Activated CD8-positive, alpha-beta memory T cell treated with anti-CD3 and anti-CD28 coated beads for 4 hours (primary cell): ENCODE measurements at places on chromosomes 12 and 14.

DNA sequence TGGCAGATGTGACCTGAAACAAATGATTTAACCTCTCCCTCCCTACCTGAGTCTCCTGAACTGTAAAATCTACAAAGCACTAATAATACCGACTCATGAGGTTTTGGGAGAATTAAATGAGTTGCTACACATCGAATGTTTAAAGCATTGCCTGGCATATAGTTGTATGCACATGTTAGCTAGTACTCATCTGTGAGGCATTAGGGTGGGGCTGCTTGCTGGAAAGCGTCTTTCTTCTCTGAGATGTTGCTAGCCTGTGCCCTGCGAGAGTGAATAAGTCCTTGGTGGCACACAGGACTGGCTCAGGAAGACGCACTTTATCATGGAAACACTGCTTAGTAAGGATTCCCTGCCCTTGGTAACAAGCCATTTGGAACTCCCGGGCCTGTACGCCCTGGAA lies 6.1 kb downstream of the RAPGEF3 start:
- no peak for DNase-seq

- DNase-seq = no peak
These were observed 43.0 kb downstream of the PDE3A start for GRCh38 chr12:20411345-20411744.

- DNase-seq = no peak
These were observed 45.8 kb downstream of the NEUROD4 start for GRCh38 chr12:55065535-55065934.

- DNase-seq = no peak
These were observed 15.4 kb upstream of the YY1 start for GRCh38 chr14:100223332-100224201.

DNA sequence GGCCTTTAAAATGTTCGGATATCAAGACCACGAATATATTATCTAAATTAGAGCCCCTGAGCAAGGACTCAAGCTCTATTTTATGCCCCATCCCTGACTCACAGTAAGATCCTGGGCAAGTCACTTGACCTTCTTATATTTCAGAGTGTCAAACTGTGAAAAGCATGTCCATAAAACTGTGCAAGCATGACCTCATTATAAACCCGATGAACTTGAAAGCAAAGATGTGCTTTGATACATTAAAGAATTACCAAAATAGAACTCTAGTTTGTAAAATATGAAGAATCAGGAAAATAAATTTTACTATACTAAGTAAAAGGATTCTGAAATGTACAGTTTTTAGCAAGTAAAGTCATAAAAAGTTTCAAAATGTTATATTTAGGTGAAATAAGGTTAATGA lies 2.9 kb upstream of the CALM1 start:
- DNase-seq = no peak

GRCh38 chr12:111728795-111729194 lies 37.9 kb upstream of the ALDH2 start:
- DNase-seq = no peak

DNA sequence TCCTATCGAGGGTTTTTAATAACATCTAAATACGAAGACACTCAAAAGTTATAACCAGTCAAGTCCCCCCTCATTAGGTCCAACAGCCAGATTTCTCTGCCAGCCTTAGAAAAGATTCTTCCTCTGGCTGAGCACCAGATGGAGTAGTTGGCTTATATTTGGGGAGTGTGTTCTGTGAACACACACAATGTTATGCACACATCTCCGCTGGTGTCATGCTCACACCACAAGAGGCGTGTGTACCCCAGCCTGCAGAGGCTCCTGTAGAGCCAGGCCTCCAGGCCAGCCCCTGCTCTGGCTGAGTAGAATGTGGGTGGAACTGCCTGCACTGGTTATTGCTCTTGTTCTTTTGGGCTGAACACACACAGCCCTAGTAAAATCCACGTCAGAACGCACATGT lies 64.0 kb downstream of the PIWIL1 start:
- no peak for DNase-seq

DNA sequence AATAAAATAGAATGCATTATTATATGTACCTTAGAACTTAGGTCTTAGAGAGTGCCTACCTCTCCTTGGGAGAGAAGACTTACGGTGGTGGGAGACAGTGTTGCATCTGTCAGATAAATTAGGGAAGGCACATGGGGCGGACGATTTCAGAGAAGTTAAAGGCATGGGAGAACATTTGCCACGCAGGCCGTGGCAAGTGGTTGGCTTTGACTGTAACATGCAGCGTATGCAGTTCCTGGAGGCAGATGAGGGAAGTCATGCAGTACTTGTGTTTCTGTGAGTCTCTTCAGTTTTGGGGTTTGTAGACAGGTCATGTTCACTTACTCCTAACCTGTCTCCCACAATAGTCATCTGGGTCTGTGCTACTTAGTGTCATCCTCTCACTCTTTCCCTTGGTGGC lies 43.6 kb downstream of the ETV6 start:
- no peak for DNase-seq

DNA sequence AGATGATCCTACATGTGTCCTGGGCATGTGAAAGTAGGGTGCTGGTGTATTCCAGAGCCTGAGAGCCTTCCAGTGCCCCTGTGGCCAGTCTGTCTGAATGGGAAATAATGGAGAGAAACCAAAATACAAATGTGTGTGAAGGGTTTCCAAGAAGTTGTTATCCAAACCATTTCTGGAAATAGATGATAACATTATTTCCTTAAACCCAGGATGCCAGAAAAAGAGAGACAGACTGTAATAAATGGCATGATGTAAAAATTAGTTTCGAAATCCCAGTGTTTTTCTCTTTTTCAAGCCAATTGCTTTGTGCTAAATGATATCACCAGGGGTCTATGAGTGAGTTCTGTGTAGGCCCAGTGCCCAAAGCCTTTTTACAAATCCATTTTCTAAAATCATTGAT lies 175.3 kb downstream of the PHLDA1 start:
- DNase-seq = no peak

- DNase-seq = no peak
These were observed 94.9 kb downstream of the CHGA start for GRCh38 chr14:93017898-93018297.

DNA sequence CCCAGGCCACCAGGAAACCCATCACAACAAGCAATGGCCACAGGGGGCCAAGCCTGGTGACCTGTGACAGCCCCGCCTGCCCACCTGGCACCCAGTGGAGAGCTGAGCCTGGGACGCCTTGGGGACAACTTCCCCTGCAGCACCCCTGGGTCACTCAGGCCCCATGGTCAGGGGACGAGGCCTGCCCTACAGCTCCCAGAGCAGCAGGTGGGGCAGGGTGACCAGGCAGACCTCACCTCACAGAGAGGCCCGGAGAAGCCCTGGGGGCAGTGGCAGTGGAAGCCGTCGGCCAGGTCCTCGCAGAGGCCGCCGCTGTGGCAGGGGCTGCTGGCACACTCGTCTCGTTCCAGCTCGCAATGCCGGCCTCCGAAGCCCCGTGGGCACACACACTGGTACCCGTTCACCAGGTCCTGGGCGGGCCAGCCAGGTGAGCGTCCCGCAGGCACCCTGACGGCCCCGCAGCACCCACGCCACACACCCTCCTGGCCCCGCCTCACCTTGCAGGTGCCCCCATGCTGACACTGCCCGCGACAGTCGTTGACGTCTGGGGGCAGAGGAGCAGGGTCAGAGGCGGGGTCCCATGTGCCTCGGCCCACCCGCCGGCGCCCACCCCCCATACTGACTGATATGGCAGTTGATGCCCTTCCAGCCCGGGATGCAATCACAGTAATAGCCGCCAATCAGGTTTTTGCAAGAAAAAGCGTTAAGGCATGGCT lies 18.1 kb downstream of the JAG2 start:
- DNase-seq = no peak

- no peak for DNase-seq
These were observed 1073.6 kb downstream of the BCL11B start for GRCh38 chr14:98198385-98198784.

DNA sequence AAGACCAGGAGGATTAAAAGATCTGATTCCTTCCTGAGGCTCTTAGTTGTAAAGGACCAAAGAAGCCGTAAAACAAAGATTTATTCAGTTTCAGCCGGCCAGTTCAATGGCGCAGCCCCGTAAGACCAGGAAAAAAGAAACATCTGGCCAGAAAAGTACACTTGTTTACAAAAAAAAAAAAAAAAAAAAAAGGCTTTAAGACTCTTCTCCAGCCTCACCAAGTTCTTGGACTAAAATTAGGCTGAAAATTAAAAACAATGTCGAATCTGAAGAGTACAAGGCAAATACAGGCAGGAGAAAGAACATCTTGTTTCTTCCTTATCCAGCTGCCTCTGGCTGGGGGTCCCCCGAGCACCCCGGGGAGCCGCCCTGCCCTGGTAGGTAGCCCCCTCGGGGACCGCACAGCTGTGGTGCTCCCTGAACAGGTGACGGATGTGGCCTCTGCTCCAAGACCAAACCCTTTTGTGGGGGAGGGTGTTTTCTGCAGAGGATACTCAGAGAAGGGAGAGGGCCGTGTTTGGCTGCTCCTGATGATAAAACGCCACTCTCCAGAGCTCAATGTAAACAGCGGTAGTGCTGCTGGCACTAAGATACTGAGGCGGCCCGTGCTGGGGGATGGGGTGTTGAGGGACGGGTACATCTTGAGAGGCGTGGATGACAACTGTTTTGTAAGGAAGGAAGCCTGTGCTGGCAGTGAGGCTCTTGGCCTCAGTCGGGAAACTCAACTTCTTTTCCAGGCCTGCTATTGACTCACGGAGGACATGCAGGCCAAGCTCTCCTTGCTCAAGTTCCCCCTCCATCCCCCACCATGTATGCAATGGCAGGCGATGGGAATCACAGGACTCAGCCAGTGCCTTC lies 201.0 kb upstream of the DIO3 start:
- no peak for DNase-seq

- DNase-seq = no peak
These were observed 4.0 kb downstream of the TRIP11 start for GRCh38 chr14:92035890-92036289.

- DNase-seq = no peak
These were observed 95.4 kb downstream of the HELB start for GRCh38 chr12:66397574-66398290.

DNA sequence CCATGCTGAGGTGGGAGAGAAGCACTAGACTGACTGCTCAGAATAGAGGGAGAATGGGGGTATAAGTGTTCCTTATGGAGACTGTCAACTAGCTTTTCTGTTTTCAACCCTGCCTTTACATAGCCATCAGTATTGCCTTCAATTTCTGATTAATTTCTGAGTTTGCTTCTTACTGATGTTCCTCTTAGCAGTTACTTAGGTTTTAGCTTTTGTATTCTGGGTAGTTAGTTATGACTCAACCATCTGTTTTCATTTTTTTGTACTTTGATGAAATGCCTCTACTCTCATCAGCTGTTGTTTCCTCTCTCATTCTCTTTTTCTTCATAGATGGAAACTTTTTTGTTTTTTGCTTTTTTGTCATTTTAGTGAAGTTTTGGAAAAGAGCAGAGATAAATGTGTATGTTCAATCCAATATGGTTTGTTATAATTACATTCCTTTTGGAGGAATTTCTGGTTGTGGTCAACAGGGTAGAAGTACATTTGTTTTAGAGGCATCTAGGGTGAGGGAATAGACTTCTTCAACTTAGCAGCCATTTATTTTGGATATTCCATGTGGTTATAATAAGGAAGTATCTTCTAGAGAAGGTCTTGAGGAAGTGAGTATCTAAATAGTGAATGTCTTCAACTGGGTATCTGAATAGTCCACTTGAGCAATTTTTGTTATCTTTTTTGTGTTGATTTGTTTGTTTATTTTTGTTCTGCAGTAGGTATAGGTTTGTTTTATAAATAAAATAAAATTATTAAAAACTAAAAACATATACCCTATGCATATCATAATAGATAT lies 29.6 kb downstream of the PMCH start:
- DNase-seq = no peak

GRCh38 chr12:1099158-1099557 lies 108.1 kb downstream of the ERC1 start:
- no peak for DNase-seq

GRCh38 chr12:15469356-15469755 lies 147.0 kb downstream of the PTPRO start:
- DNase-seq = no peak

GRCh38 chr12:132986885-132987225 lies 688 bp downstream of the ZNF26 start:
- no peak for DNase-seq

DNA sequence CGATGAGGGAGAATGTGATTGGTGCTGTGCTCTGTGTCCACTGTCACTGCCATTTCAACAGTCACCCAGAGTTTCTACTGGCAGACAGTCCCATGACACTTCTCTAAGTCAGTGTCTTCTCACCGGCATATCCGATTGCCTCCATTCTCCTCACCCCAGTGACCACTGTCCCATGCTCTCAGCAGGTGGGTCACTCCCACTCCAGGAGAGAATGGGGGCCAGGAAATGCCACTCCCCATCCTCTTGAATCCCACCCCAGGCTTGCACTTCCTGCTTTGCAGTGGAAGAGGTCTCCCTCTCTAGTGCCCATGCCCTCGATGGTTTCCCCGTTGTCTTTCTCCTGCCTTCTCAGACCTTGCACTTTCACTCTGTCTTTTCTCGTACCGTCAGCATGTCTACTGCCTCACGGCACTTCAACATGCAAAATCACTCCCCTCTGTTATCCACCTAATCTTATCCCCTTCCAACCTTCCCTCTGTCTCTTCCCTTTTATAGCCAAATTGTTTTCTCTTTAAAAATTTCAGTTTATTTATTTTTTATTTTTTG lies 2.2 kb upstream of the EP400 start:
- DNase-seq = no peak

- peak; percentile 31 for DNase-seq
These were observed 94.3 kb downstream of the RFLNA start for GRCh38 chr12:124389138-124389724.

GRCh38 chr12:115998119-115998633 lies 279.3 kb downstream of the MED13L start:
- no peak for DNase-seq

- DNase-seq = no peak
These were observed 169.0 kb upstream of the RTL1 start for GRCh38 chr14:101072531-101072930.

DNA sequence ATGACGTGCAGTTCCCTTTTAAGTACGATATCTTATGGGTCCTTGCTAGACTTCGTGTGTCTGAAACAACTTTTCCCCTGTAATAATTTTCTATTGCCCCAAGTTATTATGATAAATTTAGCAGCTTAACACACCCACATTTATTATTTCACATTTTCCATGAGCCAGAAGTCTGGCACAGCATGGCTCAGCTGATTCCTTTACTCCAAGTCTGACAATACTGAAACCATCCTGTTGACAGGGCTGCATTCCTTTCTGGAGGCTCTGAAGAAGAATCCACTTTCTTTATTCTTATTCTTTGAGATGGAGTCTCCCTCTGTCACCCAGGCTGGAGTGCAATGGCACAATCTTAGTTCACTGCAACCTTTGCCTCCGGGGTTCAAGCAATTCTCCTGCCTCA lies 80.9 kb downstream of the DENND5B start:
- DNase-seq = no peak
